NCI-H2081 treated with DMSO at 0.1 percent for 48 hours (cell line): ENCODE measurements at places on chromosomes 1 and 21.

DNA sequence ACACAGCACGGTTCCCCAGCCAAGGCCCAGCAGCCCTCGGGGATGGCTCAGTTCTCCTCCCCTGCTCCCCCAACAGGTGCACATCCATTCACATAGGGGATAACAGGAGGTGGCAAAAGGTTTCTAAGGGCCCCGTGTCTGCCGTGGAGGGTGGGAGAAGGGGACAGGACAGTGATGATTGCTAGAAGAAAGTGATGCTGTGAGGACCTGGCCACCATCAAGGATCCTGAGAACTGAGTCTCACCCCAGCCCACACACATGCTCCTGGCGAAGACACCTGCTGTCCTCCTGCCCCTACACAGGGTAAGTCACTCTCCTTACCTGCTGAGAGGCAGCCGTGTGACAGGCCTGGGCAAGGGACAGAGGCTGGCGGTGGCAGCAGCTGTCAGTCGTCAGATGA is 54.5 kb downstream of the GNG4 start:
- no peak for DNase-seq

DNA sequence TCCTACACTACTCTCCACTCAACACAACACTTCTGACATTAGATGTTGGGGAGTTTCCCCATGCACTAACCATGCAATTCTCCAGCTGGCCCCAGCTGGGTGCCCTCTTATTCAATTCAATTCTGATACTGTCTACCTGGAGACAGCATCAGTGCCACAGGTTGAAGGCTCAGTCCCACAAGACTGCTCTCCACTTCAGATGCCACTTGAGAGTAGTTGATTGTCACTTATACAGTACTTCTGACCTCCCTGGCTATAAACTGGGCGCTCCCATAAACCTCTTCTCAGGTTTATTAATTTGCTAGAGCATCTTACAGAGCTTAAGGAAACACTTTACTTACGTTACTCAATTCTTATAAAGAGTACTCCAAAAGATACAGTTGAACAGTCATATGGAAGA is 442.3 kb downstream of the LRRIQ3 start:
- no peak for DNase-seq

DNA sequence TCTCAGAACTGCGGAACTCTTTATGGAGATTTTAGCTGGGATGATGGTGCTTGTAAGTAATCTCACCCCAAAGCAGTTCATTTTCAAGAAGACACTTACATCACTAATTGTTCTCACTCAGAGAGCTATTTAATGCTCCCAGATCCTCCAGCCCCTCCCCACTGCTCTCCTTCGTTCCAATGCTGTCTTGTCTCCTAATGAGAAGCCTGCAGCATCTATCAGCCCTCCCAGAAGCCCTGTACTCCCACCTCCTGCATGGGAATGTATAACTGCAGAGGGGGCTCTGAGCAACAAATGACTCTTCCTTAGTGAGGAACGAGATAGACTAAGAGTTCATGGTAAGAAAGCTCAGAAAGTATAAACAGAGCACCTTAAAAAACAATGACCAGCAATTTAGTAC is 377.4 kb upstream of the RUNX1 start:
- DNase-seq, result no peak

GRCh38 chr21:15947677-15948076 is 217.9 kb downstream of the USP25 start:
- no peak for DNase-seq

GRCh38 chr1:214513394-214513793 is 38.0 kb downstream of the PTPN14 start:
- DNase-seq, result no peak

GRCh38 chr1:42740851-42741580 is 980 bp upstream of the CLDN19 start:
- no peak for DNase-seq

DNA sequence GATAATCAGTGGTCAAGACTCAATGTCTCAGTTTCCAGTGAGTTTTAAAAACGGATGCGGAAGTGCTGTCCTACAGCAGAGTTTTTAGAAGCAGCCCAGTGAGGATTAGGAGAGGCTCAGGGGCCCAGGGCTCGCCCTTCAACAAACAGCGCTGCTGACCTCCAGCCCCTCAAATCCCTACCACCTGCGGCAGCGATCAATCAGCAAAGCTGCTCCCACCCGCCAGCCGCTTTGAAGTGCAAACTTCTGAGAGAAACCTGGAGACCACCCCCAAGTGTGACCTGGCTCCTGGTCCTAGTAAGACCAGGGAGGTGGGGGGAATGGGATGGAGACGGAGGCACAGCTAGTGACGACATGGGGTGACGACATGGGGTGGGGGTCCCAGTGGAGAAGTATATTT is 14.4 kb downstream of the ZBTB17 start:
- DNase-seq, result no peak

GRCh38 chr1:174916846-174917245 is 82.9 kb upstream of the CACYBP start:
- no peak for DNase-seq

GRCh38 chr1:231107600-231108326 is 54.1 kb upstream of the TRIM67 start:
- DNase-seq, result no peak

GRCh38 chr1:58629031-58629462 is 52.0 kb upstream of the TACSTD2 start:
- no peak for DNase-seq

- DNase-seq, result no peak
Observed at GRCh38 chr1:117664314-117664713, 58.5 kb downstream of the TENT5C start.

- no peak for DNase-seq
Observed at GRCh38 chr1:14304381-14304865, 294.1 kb upstream of the KAZN start.

- no peak for DNase-seq
Observed at GRCh38 chr1:153587314-153587713, 21.7 kb upstream of the S100A2 start.

DNA sequence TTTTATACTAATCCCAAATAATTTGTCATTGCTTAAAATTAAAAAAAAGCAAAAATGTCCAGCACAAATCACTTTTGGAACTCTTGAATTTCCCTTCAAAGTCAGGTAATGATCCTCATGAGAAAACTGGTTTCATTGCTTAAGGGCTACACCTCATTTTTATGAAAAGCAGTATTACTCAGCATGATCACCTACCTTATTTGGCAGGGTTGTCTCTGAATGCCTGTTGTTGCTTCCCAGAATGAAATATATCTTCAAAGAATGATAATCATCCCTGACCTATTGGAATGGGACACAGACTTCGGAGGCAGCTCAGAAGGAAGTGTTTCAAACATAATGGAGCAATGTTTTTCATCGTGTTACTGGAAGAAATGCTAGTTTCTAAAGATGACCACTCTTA is 29.7 kb downstream of the C1orf21 start:
- no peak for DNase-seq

DNA sequence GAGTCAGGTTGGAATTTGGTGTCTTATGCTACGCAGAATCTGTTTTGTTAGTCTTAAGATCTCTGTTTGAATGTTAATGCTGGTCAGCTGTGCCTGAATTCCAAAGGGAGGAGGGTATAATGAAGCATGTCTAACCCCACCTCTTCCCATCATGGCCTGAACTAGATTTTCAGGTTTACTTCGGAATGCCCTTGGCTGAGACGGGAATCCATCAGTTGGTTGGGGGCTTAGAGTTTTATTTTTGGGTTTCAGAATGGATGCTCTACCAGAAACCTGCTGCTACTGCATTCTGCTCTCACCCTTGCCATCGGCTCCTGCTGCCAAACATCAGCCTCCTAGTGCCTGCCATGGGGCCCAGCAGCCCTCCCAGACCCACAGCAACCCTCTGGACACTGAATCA is 24.1 kb upstream of the ETV3 start:
- no peak for DNase-seq

- DNase-seq, result no peak
Observed at GRCh38 chr1:17168091-17168876, 36.6 kb upstream of the PADI1 start.

- no peak for DNase-seq
Observed at GRCh38 chr1:52032785-52033131, 852 bp downstream of the KTI12 start.

DNA sequence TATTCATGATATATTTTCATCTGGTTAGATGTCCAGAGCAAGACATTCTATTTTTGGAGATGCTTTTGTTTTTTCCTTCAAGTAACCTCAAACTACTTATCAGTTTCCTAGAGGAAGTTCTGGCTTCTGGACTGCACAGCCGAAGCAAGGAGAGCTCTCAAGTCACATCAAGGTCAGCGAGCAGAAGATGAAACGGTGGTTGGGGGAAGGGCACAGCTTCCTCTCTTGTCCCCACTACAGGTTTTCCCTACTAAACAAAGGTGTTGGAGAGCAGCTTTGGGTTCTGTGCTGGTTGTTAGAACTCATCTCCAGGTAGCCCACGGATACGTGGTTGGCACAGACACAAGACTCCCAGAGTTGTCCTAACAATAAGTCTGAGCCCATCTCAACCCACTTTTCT is 5.1 kb upstream of the PLEKHO1 start:
- no peak for DNase-seq

DNA sequence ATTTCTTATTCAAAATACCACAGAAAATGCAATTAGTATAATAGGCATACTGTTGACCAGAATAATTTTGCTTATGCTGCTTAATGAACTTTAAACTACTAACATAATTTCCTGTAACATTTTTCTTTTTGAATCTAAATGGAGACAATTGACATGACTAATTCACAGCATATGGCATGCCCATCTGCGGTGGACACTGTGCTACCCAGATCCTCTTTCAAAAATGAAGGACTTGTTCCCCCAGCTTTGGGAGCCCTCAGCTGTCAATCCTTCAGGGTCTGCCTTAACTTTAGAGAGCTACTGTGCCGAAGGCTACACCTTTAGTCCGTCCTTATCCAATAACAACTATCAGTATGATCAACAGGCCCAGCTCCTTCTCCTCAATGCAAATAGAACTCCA is 789.0 kb downstream of the PLA2G4A start:
- no peak for DNase-seq

DNA sequence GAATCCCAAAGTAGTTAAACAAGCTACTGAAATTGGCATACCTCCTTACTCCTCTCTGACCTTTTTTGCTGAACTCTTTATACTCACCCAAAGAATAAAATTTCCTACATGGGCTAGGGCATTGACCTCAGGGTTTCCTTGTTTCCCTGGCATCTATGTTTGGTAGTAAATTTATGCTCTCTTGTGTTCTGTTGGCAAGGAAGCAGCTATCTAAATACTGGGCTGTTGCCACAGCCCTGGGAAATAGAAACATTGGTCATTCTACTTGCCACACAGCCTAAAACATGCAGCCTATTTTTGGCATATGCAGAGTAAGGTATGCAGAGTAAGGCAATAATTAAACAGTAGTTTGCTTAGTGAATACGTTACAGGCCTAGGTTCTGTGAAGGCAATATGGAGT is 351.4 kb downstream of the HLX start:
- peak; percentile 62 for DNase-seq

- DNase-seq, result no peak
Observed at GRCh38 chr1:109976762-109977161, 7.8 kb upstream of the AHCYL1 start.

DNA sequence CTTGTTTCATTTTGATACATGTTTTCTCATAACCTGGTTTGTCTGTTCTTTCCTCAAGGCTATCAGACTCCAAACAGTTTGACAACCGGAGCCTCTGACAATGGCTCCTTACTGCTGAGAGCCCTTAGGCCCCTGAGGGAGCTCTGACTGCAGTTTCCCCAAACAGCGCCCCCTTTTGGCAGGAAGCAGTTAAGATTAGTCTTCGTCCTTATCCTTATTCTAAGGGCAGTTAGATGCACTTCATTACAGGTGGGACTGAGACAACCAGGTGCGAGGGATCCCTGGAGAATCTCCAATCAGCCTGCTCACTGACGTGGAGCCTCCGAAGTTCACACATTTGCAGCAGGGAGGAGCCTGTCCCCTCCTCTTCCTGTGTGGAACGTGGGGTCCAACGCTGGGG is 393.1 kb downstream of the BRINP3 start:
- no peak for DNase-seq

DNA sequence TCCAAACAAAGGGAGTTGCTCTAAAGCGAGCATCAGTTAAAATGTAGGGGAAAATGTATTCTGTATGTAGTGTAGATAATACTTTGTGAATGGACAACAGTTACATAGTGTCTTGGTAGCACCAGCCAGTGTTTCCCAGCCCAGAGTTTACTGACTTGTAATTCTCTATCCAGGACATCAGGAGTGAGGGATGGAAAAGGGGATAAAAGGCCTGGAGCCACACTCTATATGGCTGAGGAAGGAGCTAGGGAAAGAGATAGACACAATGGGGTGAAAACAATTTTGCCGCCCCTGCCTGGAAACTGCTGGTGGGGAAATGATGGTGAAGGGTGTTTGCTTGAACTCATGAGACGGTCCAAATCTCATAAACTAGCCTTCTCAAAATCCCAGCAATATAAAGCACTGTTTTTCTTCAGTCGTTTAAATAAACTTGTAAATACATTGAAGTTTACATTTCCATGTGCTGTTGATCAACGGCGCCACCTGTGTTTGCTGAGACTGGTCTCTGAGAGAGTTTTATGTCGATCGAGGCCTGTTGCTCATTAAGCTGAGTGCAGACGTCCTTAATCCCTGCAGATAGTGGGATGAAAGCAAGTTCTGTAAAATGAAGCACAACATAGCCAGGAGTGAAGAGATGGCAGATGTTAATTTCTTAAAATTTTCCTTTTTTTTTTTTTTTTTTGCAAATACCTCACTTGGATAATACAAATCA is 27.9 kb upstream of the AGO1 start:
- peak; percentile 18 for DNase-seq

DNA sequence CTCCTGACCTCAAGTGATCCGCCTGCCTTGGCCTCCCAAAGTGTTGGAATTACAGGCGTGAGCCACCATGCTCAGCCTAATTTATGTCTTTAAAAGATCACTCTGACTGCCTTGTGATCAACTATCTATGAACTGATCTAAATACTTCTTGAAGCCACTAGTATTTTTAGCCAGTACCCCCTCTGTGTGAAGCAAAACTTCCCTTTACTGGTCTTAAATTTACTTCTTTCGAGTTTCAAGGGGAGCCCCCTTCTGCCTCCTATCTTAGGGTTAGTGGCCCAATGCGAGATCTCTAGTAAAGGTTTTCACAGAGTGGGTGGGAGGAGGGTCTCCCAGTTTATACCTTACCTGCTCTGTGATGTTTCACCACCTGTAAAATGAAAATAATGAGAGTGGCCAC is 66.1 kb upstream of the RPL11 start:
- no peak for DNase-seq

DNA sequence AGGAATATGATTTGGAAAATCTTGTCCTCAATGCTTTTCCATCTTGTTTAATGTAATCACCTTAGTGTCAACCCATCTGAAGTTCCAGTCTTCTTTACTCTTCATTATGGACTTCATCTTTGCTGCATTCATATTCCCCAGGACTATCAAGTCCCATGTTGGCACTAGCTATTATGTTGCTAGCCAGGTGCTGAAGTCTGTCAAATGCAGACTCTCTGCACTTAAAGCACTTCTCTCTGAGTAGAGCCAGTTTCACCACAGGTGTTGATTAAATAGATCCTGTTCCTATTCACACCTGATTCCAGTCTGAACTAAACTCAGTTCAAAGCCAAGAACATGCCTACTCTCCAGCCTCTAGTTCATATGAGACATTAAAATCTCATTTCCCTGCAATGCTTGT is 75.0 kb upstream of the PKN2 start:
- DNase-seq, result no peak

DNA sequence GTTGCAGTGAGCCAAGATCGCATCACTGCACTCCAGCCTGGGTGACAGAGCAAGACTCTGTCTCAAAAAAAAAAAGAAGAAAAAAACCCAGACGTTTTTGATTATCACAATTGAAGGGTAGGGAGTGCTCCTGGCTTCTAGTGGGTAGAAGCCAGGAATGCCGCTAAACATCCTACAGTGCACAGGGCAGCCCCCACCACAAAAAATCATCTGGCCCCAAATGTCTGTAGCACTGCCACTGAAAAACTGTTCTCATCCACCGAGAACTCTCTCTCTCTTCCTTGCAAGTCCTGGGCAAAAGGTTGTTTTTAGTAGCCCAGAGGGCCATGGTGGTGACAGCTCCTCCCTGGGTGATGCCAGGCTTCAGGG is 35.6 kb upstream of the GPR157 start:
- no peak for DNase-seq
